ENCODE measurements at places on chromosomes 16 and 17.

DNA sequence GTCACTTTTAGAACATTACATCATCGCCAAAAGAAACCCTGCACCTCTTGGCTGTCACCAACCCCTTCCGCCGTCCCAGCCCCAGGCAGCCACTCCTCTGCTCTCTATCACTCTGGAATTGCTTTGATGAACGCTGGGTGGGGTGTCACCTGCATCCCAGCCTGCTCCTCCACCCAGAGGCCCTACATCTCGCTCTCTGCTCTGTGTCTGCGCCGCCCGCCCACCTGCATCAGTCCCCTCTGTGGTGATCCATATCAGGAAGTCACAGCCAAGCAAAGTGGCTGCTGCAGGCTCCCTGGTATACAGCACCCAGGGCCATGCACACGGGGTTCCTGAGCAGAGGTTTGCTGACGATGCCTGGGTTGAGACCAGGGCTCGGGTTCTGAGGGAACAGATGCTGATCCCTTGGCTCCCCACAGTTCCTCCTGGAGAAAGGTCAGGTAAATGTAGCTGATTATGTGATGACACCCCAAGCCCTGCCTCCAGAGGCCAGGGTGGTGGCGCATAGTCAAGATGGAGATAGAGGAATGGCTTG, 30.8 kb downstream of the MPRIP start:
- DNase-seq = peak; percentile 32

DNA sequence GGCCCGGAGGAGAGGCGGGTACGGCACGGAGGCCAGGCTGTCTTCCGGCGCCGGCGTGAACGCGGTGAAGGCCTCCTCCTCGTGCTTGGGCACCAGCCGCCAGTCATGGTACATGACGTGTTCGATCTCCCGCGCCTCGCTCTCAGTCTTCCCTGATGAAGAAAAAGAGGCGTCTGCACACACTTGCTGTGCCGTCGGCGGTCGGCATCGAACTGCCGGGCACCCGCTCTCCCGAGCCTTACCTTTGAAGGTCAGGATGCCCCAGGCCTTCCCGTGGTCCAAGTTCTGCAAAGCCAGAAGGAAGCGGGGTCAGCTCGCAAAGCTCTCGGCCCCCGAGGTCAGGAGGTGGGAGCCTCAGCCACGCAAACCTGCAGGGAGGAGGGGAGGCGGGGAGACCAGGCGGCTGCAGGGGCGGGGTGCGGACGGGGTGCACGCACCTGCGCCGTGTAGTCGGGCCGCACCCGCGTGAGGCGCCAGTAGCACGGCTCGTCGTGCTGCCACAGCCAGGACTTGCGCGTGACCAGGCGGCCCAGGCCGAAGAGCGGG, at the start of gene EME2:
Gene EME2, plus strand, starts transcription at position 449 of the 546 bp plus-strand sequence. CDS start 418 bp downstream, outside the sequence.
- DNase-seq = no peak

DNA sequence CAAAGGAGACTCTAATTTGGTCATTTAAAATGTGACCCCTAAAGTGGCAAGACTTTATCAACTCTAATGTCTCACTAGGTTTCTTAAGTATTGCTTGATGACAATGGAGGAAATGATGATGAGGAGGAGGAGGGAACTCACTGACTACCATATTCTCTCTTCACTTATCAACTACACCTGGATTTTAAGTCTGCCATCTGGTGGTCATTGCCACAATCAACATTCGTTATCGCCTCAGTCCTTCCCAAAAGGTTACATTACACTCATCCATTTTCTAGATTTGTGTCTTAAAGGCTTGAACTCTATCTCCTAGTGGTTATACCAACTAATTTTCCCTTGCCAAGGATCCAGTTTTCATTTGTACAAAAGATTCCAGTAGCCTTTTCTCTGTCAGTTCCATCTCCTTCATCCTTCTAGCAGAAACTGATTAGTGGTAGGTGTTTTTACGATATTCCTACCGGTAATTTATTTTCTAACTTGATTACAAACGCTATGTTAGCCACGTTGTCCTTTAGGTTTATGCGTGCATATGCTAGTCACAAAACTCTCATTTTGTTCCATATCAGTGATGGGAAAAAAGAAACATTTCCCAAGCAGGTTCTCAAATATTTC, 114.6 kb upstream of the NOG start:
- no peak for DNase-seq

GRCh38 chr17:39212195-39212810, 12.2 kb downstream of the RPL19 start:
- DNase-seq = peak; percentile 80

- peak; percentile 85 for DNase-seq
Measured at GRCh38 chr16:55944377-55944802, 69.2 kb upstream of the CES5A start.

DNA sequence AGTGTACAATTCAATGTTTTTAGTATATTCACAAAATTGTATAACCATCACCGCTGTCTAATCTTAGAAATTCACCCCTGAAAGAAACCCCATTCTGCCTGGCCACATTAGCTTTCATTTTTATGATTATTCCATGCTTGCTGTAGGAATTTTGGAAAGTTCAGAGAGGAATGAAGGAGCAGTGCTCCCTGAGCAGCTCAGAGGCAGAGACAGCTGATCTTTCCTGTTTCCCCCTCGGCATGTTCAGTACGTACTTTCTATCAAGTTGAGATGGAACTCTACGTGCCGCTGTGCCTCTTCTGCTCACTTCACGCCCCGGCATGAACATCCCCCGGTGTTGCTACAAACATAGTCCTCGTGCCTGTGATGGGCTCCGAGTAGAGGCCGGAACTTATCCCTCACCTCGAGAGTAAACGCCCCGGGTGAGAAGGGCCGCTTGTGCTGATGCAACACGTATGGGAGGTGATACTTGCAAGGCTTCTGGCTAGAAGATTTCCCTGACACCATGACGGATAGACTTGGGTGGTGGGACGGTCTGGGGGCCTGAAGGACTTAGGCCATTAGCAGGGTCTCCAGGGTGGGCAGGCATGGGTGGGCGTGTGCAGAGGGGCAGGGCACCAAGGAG, 79.2 kb upstream of the CIBAR2 start:
- no peak for DNase-seq

- no peak for DNase-seq
Measured at GRCh38 chr17:82151106-82151957, 53.3 kb upstream of the FASN start.

DNA sequence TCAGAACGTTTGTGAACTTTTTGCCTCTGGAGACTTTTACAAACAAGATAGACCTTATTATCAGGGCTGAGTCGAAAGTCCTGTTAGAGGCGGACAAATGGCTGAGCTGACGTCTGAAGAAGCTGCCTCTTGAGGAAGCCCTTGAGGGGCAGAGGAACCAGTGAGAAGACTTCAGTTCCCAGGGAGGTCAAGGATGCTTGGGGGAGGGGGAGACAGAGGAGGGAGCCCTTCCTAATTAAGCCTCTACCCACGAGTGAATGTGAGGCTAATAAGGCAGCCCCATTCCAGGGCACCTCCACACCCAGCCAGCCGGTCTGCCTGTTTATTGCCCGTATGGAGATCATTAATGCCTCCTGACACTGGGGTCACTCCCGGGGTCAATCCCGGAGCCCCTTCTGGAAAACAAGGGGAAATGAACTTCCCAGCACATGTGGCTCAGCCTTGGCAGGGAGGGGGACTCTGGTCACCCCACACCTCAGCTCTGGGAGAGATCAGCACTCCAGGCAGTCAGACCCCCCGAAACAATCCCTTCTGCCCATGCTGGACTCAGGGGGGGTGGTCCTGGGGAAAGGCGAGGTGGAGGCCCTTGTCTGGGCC, 9.2 kb upstream of the TBX4 start:
- no peak for DNase-seq

- DNase-seq = no peak
Measured at GRCh38 chr17:69900829-69901228, 174.2 kb upstream of the KCNJ16 start.

DNA sequence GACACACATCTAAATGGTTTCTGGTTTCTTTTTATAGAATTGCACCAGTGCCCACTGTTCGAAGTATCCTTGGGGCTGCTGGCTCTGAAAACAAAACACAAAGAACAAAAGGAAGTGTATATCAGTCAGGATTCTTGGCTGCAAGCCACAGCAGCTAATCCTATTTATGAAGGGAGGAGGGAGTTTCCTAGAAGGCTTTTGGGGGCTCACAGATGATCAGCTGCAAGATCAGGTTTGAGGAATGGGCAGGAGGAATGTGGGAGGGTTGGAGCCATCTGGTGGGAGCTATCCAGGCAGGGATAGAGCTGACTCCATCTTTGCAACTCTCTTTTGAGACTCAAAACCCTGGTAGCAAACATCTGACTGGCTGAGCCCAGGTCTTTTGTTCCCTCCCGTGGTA, 118.3 kb upstream of the EEF2KMT start:
- DNase-seq = no peak

DNA sequence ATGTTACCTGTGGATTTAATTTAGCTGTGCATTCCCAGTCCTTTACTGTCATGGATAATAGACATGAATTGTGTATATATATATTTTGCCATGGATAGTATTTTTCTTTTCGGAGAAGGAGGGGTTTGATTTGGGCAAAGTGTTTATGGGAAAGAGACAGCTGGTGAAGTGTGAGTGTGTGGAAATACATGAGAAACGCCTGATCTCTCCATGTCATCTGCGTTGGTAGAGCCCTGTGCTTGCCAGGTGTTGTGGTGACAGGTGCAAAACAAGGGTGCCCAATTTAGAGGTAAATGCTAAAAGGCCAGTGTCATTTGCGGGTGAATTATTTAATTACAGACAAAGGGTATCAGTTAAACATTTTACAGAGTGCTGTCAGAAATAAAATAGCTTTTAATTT, 23.4 kb downstream of the NDEL1 start:
- DNase-seq = no peak

- no peak for DNase-seq
Measured at GRCh38 chr17:68204736-68205135, 43.1 kb upstream of the AMZ2 start.

DNA sequence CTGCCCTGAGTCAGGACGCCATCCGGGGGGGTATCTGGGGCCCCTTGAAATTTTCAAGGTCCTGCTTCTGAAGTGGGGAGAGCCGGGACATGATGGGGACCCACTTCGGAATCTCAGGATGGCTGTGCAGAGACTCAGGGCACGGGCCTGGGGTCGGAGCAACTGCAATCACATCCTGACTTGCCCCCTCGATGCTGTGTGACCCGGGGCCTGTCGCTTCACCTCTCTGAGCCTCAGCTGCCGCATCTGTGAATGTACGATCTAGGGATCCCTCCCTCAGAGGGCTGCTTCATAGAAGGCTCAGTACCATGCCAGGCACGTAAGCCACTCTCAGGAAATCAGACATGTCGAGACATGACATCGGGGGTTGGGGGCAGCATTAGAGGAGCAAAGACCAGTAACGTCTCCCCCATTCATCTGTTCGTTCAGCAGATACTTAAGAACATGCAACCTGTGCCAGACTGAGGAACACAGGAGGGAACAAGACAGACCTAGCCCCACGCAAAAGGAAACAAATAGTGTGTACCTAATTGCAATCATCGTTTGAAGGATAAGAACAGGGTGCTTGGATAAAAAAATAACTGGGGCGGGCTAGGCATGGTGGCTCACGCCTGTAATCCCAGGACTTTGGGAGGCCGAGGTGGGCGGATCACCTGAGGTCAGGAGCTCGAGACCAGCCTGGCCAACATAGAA, 229.6 kb downstream of the PARN start:
- DNase-seq = no peak

GRCh38 chr16:55834049-55834448, 1.2 kb upstream of the CES1 start:
- no peak for DNase-seq

- no peak for DNase-seq
Measured at GRCh38 chr16:2333772-2334379, 6.7 kb downstream of the ABCA3 start.

DNA sequence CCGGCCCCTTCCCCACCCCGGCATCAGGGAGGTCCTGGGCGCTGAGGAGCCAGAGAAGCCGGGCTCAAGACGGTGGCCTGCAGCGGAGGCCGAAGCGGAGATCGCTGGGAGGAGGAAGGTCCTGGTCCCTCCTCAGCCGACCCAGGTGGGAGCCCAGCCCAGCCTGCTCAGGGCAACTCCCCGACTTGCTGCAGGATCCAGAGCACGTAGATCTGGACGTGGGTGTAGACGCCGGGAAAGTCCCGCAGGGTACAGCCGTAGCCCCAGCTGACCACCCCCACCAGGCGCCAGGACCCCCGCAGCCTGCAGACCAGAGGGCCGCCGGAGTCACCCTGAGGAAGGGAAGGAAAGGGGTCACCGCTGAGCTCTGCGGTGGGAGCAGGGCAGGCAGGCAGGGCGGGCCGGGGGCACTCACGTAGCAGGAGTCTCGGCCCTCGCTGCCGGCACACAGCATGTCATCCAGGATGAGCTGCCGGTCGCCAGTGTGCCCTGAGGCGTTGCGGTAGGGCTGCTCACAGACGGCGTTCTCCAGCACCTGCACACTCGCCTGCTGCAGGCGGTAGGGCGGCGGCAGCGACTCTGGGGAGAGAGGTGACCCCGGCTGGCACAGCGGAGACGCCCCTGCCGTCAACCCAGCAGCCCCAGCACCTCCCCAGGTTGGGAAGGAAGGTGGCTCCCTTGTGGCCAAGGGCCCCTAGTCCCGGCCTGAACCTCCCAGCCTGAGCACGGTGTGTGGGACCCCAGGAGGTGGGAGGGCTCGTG, 5.4 kb downstream of the TPSD1 start:
- DNase-seq = no peak

- peak; percentile 42 for DNase-seq
Measured at GRCh38 chr17:82058230-82058854, 6.6 kb downstream of the GPS1 start.

GRCh38 chr16:160691-161190, 5.0 kb upstream of the HBM start:
- DNase-seq = no peak

DNA sequence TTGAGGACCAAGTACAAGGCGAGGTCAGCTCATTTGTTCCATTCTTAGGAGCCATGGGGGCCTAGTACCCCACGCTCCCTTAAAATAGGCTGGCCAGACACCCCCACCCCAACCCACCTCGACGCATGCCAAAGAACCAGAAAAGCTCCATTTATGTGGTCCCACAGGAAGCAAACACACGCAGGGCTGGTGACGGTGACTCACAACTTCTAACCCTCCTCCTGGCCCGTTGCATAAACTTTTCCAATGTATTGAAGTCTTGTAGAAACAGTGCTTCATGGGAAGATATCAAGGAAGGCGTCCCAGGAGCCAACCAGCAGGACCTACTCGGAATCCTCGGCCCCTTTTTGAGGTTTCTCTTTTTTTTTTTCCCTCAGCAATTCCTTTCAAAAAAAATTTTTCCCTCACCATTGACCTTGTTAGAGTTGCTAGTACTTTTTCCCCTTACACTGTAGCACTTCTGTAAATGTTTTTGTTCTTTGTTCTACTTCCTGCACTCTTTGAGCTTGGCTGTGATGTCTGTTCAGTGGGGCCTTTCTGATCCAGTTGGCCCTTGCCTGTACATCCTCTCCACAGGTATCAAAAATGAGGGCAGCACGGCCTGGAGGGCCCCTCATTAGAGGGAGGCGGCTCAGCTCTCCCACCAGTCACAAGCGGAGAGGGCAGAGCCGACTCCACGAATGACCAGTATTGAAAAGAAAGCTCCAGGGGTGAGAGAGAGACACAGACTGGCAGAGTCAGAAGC, 208.3 kb downstream of the RGS9 start:
- no peak for DNase-seq

DNA sequence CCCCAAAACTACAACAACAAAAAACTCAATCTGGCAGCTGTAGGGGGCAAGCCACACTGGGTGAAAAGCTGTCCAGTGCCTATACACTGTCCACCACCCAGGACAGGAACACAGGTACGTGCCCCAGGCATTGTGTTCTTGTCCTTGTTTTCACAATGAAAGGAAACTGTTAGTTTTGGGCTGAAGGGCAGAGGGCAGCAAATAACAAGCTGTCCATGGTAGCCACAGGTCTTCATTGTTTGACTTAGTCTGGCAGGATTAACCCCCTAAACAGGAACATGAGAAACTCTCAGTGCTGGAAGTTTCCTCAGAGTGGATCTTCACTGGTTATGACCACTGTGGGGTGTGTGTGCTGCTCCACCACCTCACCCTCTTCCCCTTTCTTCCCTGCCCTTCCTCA, 224.6 kb upstream of the N4BP1 start:
- no peak for DNase-seq
